ENCODE measurements at places on chromosomes 5 and 9.

DNA sequence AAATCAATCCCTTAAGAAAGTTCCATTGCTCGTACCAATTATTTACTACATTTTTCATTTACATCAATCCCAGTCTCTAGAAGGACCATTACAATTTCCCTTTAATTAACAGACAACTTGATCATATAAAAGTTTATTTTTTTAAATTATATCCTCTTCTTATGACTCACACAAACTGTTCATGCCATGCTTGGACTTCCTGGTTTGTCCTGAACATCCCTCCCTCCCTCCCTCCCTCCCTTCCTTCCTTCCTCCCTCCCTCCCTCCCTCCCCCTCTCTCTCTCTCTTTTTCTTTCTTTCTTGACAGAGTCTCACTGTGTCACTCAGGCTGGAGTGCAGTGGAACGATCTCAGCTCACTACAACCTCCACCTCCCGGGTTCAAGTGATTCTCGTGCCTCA lies 11.6 kb upstream of the CLTB start:
- DNase-seq = no peak

- DNase-seq = no peak
Measured at GRCh38 chr5:159345336-159345735, 15.0 kb upstream of the IL12B start.

DNA sequence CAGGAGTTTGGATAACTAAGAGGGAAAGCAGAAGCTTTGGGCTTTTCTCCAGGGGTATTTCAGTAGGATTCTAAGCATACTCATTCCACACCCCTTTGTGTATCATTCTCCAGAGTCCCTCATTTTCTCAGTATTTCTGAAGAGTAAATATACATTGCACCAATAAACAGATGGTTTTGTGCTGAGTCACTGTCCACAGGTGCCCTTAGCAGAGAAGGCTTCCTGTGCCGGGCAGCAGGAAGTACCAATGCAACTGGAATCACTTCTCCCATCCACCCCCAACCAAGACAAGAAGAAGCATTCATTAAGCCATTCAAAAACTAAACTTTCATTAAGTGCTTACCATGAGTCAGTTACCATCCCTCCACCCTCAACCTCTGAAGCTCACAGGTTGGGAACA lies 3.6 kb upstream of the CCNJL start:
- DNase-seq = no peak

DNA sequence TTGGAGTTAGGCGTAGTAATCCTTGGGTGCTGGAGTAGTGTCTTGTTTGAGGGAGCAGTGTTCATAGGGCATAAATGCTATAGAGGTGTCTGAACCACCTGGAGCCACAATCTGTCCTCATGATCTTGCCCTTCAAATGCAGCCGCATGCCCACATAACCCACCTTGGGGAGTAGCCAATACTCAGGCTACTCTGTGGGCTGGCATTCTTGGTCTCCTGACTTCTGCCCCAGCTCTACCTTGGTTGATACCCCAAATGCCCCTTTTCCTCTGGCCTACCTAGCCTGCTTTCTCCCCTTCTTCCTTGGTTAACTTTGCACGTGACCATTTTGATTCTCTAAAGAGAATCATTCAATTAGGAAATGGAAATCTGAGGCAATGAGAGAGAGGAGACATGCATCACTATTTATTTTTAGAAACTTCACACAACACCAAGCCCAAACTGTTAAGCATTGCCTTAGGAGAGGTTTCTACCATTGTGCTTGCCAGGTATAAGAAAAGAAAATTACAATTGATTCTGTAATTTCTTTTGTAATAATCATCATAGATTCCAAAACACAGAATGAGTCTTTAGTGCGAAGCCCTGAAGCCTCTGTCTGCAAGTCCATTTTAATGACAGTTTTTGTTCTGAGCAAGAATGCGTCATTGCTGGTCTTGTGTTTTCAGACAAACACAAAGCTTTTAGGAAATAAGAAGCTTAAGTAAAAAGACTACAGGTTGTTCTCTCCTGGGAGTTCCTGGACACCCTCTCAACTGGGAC lies 135.2 kb downstream of the C9orf152 start:
- no peak for DNase-seq

- no peak for DNase-seq
Measured at GRCh38 chr5:111892949-111893348, 136.0 kb upstream of the NREP start.

DNA sequence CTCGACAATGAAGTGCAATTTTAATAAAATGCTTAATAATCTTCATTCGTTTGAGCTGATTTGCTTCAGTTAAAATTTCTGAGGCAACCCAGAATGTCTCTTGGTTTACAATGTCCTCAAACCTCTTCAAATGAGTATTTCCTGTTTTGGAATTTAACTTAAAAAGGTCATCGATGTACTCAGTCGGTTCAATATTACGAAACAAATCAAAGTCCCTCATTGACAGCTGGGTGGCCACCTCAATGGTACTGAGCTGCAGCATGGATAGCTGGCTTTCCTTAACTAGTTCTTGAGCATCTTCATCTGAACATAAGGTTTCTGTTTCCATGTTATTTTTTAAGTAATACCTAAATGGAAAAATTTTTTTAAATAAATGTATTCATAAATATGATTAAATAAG lies 173.3 kb downstream of the RAPGEF6 start:
- no peak for DNase-seq
